ENCODE measurements at places on chromosomes 3 and 15.

DNA sequence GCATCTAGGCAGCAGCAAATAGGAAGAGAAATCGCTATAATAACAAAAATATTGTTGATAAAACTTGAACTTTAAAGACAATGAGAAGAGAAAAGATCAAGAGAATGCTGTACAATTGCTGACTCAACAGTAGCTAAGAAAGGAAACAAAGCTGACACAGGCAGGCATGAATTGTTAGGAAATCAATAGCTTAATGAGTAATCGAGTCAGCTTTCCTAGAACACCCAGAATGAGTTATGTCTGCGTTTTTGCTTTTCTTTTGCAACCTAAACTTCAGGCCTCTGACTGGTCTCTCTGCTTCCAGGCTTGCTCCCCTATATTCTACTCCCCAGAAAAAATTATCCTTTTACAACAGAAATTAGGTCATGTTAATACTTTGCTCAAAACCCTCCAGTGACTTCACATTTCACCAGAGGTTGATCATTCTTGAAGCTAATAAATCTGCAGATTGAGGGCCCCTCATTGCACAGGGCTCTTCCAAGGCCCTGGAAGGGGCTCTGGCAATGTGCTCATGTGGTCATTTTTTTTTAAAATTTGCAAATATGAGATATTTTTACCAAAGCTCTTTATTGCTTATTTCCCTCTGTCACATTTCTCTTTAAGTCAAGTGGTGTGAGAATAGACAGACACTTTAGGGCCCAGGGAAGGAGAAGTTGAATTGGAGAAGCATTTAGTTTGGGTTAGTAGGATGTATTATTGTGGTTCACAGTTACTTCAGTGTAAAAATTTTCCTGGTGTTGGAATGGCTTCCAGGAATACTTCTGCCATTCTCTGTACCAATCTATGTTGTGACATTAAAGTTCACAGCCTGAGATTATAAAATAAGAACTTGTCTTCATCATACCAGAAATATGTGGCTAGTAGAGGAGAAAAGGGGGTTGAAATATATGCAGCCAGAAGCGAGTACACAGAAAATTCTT, 116.3 kb downstream of the TMCO5A start:
- DNase-seq: no peak

GRCh38 chr3:94912656-94913055, 849.8 kb downstream of the NSUN3 start:
- DNase-seq: no peak

DNA sequence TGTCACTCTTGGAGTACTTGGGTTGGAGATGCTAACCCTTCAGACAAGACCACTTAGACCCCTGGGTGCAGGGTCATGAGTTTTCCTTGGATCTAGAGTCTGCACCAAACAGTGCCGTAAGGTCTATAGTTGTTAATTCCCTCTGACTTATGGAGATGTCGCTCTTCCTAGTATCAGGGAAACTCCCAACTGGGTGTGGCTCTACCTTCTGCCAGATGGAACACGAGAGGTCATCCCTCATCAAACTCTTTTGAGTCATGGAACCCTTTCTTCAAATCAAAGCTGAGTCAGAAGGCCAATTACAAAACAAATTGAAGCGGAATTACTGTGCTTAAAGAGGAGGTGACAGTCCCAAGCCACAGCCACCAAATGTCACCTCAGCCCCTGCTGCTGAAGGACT, 514.9 kb upstream of the PROK2 start:
- no peak for DNase-seq

- DNase-seq: peak; percentile 11
Observed at GRCh38 chr15:81480645-81481053, 106.6 kb upstream of the TMC3 start.

DNA sequence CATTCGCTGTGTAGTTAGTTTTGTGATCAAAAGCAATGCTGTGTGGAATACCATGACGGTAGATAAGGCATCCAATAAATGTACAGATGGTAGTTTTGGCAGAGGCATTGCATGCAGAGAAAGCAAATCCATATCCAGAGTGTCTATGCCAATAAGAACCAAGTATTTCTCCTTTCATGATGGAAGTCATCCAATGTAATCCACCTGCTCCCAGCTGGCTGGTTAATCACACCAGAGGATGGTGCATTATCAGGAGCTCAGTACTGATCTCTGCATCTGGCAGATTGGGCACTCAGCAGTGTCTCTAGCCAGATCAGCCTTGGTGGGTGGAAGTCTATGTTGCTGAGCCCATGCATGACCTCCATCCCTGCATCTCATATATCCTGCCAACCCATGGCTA, 677.7 kb upstream of the NECTIN3 start:
- DNase-seq: no peak

DNA sequence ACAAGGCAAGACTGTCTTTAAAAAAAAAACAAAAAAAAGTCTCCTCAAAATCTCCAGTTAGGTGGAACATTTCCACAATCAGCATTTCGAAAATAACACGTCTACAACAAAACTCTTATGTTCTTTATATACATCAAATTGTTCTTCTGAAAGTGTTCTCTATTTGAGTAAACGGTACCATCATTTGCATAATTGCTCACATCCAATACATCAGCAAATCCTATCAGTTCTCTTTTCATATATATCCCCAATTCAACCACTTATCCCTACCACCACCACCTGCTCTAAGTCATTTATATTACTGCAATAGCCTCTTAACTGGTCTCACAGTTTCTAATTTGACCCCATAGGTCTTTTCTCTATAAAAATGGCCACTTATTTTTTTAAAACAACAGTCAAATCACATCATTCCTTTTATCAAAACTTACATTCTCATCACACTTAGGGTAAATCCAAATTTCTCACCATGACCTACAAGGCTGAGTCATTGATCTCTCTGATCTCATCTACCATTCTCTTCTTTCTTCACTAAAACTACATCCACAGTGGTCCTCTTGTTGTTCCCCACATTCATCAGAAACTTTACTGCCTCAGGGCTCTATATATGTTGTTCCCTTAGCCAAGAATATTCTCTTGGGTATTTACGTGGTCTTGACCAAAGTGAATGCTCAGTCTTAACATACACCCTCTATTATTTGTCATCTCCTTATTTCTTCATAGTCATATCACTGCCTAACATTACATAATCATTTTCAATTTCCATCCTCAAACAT, 237.0 kb downstream of the SCAPER start:
- no peak for DNase-seq

DNA sequence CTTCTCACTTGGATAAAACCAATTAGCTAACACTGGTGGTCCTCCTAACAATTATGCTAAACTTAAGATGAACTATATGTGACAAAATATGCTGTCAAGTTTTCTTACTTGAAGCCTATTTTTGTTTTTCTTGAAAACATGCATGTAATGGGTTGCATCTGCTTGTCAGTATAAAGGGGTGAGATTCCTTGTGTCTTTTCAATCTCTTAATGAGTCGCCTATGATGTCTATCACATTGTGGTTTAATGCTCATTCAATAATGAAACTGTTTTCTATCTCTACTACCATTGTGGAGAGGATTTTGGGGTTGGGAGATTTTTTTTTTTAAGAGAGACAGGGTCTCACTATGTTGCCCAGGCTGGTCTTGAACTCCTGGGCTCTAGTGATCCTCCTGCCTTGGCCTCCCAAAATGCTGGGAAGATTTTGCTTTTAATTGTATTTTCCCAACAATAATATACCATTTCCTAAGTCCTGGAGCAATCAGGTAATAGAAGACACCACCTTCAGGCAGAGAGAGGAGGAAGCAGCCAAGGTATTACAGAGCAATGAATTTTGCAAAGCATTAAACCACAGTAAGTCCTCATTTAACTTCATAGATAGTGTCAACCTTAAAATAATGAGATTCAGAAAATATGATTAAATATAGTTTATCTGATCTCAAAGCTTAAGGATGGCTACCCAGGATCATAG, 17.4 kb upstream of the TRMT10C start:
- DNase-seq: no peak

DNA sequence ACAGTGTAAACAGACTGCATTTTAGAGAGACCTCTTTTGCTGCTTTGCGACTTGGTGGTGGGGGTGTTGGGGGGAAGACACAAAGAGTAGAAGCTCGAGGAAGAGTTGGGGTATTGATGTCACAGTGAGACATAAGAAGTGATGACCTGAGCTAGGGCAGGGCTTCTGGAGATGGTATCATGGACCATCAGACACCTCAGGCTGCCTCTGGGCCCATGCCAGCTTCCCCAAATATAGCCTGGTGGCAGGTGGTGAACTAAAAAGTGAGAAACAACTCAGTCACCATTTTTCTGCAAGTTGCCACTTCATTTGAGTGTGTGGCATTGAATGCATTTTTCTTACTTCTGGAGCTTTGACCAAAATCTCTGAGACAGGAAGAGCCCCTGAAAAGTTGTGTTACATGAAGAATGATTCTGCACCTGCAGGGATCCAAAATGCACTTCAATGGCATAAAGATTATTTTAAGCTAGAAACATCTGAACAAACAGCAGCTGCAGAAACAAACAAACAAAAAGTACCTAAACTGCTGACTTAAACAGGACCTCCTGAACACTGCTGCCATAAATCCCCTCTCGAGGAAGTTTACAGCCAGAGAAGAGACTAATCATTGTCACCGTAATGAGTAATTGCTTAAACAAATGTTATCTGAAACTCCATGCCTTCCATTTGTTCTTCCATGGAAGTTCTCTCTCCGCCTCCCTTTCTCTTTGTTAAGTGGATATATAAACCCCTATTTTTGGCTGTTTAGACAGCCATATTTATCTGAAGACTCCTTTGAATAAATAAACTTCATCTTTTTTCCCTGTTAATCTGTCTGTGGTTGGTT, 15.2 kb upstream of the XIRP1 start:
- DNase-seq: no peak

DNA sequence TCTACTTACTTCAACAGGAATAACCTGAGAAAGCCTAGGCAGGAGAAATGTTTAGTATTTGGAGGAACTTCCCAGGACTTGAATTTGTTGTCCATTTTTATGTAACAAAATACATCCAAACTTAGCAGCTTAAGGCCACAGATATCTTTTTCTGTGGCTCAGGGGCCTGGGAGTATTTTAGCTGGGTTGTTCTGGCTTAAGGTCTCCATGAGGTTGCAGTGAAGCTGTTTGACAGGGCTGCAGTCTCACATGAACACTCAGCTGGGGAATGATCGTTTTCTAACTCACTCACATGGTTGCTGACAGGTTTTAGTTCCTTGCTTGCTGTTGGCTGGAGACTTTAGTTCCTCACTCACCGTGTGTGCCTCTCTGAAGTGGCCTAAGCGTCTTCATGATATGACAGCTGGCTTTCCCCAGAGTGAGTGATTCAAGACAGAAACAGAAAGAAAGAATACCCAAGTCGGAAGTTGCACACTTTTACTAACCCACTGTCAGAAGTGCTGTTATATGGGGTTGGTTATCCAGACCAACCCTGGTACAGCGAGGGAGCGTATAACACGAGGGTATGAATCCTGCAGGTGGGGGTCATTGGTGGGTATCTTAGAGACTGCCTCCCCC, 229.7 kb upstream of the TBL1XR1 start:
- peak; percentile 84 for DNase-seq

- DNase-seq: no peak
Observed at GRCh38 chr3:115660646-115661337, 37.5 kb downstream of the GAP43 start.

GRCh38 chr15:40591389-40591788, 2.7 kb upstream of the KNL1 start:
- no peak for DNase-seq

- no peak for DNase-seq
Observed at GRCh38 chr15:34147371-34148140, 45.7 kb downstream of the PGBD4 start.

DNA sequence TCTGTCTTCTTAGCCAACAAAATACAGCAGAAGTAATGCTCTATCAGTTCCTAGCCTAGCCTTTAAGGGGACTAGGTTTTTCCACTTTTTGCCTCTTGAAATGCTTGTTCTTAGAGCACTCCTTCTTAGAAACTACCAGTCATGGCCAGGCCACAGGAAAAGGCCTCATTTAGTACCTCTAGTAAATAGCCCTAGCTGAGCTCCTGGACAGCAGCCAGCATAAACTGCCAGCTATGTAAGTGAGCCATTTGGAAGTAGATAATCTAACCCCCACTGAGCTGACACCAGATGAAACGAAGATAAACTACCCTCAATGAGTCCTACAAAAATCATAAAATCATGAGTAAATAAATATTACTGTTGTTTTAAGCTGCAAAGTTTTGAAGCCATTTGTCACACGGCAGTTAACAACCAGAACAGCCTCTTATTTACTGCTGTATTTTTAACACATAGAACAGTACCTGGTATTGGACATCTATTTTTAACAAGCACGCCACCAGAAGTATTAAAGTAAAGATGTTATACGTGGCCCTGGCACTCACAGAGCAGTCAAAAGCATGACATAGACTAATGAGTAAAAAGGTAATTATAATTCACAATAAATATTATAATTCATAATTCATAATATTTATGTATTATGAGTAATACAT, 12.0 kb downstream of the TBC1D5 start:
- DNase-seq: no peak

DNA sequence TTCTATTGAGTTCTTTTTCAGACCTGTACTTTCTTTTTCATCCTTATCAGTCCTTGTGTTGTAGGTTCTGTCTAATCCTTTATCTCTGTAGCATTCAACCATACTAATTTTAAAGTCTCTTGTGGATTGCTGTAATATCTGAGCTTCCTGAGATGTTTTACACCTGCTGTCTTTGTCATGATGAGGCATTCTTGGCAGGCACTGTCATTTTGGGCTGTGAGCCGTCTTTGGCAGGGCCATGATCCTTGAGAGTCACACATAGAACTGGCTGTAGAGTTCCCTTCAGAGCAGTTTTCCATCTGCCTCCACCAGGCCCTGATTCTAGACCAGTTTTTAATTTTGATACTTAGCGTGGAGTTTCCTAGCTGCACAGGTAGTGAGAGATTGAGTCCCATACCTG, 6.7 kb downstream of the EFCC1 start:
- DNase-seq: no peak

GRCh38 chr3:18434711-18435110, 9.6 kb upstream of the SATB1 start:
- DNase-seq: no peak

DNA sequence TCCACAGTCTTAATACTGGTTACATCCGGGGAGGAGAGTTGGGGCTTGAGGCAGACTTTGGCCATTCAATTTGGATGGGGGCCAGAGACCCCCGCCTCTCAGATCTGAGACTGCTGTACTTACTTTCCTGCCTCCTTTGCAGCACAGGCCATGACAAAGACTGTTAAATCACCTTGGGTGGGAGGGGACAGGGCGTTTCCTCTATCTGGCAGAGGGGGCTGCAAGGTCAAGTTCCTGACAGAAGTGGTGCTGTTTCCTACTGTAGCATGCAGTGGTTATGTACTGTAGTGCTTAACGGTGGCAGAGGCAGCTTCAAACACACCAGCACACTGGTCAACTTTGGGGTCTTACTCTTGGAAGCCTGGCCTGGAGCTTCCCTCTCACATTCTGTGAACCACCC, 261.2 kb upstream of the LRRFIP2 start:
- DNase-seq: no peak
